Ammon's horn (tissue), 1 donor: ENCODE measurements at places on chromosomes 1 and 21.

- peak; percentile 92 for DNase-seq
Measured at GRCh38 chr21:44085491-44086321, 21.5 kb upstream of the PWP2 start.

DNA sequence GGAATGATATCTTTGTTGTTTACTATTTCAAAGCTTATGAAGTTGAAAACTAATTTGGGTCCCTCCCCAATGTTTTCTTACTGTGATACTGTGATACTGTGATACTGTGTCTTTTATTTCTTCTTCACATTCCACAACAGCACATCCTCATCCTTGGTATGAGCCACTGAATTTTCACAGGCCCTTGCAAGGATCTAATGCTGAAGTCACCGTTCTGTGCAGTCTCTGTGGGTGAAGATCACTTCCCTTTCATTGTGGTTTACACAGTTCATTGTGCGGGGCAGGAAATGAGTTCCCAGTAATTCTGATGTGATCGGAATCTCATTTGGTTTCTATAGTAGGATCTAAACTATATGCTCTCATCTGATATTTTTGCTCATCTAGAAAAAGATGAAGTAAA lies 32.1 kb upstream of the PAXBP1 start:
- DNase-seq: no peak

GRCh38 chr1:212699625-212700222 lies at the start of gene BATF3:
TSS of gene BATF3 (minus strand) at chr1:212699840. CDS start at chr1:212699762, 78 bp downstream.
- DNase-seq: peak; percentile 25

- no peak for DNase-seq
Measured at GRCh38 chr1:92851729-92852128, 19.9 kb downstream of the RPL5 start.

GRCh38 chr1:7716506-7716905 lies 54.6 kb upstream of the VAMP3 start:
- no peak for DNase-seq

DNA sequence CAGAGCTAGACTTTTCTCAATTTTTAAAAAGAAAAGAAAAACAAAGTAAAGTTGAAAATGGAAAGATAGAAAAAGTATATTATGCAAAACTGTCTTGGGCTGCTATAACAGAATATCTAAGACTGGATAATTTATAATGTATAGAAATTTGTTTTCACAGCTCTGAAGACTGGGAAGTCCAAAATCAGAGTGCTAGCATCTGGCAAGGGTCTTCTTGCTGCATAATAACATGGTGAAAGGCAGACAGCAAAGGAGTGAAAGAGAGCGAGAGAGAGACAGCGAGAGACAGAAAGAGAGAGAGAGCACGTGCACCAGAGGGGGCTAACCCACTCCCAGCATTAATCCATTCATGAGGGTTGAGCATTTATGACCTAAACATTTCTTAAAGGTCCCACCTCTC lies 59.1 kb upstream of the SPOCD1 start:
- no peak for DNase-seq

GRCh38 chr1:185775501-185775900 lies 41.3 kb downstream of the HMCN1 start:
- DNase-seq: no peak

GRCh38 chr1:101150670-101151069 lies 86.1 kb upstream of the S1PR1 start:
- no peak for DNase-seq
